Heart left ventricle (tissue), 16 donors: ENCODE measurements at places on chromosomes 3 and 15.

DNA sequence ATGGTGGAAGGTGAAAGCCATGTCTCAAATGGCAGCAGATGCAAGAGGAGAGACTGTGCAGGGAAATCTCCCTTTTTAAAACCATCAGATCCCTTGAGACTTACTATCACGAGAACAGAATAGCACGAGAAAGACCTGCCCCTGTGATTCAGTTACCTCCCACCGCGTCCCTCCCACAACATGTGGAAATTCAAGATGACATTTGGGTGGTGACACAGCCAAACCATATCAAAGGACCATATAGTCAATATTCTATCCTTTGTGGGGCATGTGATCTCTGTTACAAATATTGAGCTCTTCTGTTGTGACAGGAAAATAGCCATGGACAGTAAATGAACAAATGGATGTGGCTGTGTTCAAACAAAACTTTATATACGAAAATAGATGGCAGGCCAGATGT lies 77.2 kb upstream of the ACKR4 start:
- DNase-seq = no peak

DNA sequence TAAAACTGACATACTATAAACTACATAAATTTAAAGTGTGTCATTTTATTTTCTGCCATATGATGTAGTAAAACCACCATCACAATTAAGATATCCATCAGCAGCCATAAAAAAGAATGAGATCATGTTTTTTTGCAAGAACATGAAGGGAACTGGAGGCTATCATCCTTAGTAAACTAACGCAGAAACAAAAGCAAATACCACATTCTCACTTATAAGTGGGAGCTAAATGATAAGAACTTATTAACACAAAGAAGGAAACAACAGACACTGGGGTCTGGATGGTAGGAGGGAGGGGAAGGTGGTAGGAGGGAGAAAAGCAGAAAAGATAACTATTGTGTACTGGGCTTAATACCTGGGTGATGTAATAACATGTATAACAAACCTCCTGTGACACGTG lies 24.6 kb downstream of the CCDC14 start:
- no peak for DNase-seq

DNA sequence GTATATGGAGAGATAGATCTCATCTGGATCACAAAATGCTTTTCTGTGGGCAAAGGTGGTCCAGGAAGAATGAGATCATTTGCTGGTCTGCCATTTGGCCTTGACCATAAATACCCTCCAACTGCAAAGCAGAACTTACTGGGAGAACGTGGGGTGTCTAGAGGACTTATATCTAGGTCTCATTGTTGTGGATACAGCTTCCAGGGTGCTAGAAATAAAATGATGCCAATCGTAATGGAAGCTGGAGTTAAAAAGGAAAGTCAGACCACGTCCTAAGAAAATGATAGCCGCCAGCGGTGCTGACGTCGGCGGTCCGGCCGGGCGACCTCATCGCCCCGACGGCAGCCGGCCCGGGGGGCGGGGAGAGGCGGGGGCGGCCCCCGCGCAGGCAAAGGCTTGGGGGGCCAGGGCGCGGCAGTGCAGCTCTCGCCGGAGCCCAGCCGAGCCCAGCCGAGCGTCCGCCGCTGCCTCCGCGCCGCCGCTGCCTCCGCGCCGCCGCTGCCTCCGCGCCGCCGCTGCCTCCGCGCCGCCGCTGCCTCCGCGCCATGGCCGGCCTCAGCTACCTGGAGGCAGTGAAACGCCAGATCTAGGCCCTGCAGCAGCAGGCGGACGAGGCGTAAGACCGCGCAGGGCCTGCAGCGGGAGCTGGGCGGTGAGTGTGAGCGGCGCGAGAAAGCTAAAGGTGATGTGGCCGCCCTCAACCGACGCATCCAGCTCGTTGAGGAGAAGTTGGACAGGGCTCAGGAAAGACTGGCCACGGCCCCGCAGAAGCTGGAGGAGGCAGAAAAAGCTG lies 89.5 kb downstream of the EOMES start:
- peak; percentile 50 for DNase-seq

GRCh38 chr3:9768141-9768775 lies 1.5 kb downstream of the CAMK1 start:
- no peak for DNase-seq

DNA sequence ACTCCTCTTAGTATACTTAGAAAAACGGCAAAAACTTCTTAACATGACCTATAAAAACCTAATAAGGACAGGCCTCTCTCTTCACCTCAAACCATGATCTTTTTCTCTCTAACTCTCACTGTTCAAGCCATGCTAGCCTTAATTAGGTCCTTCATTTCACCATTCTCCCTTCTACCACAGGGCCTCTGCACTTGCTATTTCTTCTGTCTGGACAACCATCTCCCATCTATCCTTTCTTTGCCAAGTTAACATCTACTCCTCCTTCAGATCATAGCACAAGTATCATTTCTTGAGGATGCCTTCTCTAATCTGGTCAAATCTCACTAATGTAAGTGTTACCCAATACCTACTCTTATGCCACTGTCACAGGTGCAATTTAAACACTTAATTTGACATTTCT lies 39.1 kb downstream of the TMCC1 start:
- DNase-seq = no peak

- no peak for DNase-seq
Observed at GRCh38 chr3:126998728-126999127, 15.8 kb downstream of the PLXNA1 start.

GRCh38 chr15:72193836-72194396 lies 3.7 kb downstream of the GRAMD2A start:
- DNase-seq = no peak

GRCh38 chr3:175411405-175411804 lies 552.3 kb downstream of the NAALADL2 start:
- no peak for DNase-seq

GRCh38 chr15:48683991-48684765 lies 38.7 kb upstream of the FBN1 start:
- DNase-seq = no peak

DNA sequence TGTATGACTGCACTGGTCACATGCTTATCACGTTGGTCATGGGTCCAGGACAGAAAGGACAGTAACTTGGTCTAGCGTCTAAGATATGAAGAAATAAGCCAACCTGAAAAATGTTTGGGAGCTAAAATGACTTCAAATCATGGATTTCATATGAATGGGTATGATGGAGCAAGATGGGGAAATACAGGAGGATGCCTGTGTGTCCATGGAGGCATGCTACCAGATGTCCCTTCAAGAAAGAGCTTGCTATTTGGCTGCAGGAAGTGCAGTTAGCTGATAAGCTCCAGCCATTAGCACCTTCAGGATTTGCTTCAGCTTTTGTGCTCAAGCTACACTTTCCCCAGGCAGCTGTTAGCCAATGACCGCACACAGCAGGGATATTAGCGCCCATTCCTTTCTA lies 164.6 kb upstream of the THBS1 start:
- no peak for DNase-seq
